Stimulated activated CD8-positive, alpha-beta memory T cell treated with anti-CD3 and anti-CD28 coated beads, Interleukin-12 subunit alpha, Interleukin-12 subunit beta, amount 100 ng/mL, for 1 hour (primary cell): ENCODE measurements at places on chromosomes 13 and 19.

DNA sequence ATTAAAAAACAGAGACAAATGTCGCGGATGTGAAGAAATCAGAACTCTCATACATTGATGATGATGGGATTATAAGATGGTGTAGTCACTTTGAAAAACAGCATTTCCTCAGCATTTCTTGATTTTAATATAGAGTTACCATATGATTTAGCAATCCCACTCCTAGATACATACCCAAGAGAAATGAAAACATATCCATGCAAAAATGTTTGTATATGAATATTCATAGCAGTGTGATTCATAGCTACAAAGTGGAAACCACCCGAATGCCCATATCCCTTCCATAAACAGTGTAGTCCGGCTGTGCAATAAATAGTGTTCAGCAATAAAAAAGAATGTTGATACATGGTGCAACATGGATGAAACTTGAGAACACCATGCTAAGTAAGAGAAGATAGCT is 44.6 kb downstream of the DPY19L3 start:
- no peak for DNase-seq

DNA sequence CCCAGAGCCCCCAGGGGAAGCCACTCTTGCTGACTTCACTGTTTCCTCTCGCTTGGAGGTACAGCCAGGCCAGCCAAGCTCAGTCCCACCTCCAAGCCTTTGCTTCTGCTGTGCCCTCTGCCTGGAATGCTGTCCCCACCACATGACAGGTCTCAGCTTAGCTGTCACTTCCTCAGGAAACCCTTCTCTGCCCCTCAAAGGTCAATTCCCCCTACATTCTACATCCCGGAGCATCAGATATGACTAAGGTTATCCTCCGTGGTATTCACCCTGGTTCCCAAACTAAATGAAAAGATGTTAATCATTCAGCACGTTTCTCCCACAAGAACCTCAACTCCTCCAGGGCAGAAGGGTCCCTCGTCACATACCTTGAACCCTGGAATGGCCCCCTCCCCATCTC is 53.5 kb downstream of the PTPRS start:
- DNase-seq: no peak

DNA sequence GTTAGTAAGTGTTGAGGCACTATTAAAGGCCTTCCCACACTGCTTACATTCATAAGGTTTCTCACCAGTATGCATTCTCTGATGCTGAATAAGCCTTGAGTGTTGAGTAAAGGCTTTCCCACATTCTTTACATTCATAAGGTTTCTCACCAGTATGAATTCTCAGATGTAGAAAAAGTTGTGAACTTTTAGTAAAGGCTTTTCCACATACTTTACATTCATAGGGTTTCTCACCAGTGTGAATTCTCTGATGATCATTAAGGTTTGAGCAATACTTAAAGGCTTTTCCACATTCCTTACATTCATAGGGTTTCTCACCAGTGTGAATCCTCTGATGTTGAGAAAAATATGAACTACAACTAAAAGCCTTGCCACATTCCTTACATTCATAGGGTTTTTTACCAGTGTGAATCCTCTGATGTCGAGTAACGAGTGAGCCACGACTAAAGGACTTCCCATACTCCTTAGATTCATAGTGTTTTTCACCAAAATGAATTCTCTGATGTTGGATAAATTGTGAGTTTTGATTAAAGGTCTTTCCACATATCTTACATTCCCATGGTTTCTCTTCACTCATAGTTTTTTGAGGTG is 24.2 kb downstream of the ZNF829 start:
- no peak for DNase-seq

DNA sequence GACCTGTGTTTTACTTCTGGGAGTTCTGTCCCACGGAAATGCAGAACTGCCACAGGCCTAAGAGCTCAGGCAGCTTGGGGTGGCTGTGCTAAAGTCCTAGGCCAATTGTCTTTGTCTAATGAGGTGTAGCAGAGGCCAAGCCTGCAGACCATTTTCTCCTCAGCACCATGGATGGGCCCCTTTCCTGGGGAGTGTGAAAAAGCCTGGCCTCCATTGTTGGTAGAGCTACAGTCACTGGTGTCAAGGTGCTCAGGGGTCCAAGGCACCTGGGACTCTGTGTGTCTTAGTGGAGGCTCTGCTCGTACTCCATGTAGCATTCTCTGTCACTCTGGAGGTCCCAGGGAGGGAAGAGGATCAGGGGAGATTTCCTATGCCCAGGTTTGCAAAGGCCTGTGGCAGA is 329.6 kb downstream of the SLITRK5 start:
- DNase-seq: no peak

- DNase-seq: no peak
Measured at GRCh38 chr19:33197591-33198000, 3.5 kb downstream of the LRP3 start.

DNA sequence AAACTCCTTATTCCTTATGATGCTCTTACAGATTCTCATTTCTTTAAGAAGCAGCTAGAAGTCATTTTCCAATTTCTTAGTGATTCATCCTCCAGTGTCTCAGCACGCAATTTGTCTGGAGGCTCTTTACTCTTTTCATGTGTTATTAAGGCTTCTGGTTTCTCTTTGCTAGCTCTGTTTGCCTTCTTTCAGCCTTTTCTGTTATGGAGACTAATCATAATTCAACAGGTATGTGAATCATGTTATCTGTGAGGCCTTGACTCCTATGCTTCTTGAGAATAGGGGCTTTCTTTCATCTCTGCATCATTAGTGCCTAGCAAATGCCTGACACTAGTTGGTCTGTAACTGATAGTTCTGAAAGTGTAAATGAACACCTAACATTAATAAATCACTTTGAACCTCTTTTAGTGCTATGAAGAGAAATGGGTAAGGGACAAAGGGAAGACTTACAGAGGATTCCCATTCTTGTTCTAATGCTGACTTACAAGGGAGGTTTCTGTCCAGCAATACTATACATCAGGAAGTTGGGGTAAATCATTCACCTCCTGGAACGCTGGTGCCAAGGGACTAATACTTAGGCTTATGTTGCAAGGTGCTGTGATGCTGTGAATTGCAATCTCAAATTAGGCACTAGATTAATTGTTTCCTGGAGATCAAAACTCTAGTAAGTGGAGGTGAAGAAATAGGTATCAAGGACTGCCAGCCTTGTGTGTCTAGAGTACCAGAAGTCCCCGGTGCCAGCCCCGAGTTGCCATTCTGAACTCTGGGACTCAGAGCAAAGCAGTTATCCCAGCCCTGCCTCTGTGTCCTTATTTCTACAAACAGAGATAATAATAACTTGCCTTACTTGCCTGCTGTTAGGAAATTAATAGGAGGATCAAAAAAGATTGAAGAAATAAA is 265.6 kb downstream of the DCLK1 start:
- no peak for DNase-seq

- no peak for DNase-seq
Measured at GRCh38 chr19:45451131-45451849, 16.5 kb upstream of the FOSB start.

- no peak for DNase-seq
Measured at GRCh38 chr13:36072152-36072935, 58.8 kb downstream of the DCLK1 start.

GRCh38 chr19:32870981-32871451 is 1.4 kb upstream of the SLC7A9 start:
- DNase-seq: no peak

GRCh38 chr19:3712663-3713611 is 4.8 kb downstream of the TJP3 start:
- no peak for DNase-seq

- no peak for DNase-seq
Measured at GRCh38 chr13:99507986-99508385, 6.7 kb downstream of the TM9SF2 start.

DNA sequence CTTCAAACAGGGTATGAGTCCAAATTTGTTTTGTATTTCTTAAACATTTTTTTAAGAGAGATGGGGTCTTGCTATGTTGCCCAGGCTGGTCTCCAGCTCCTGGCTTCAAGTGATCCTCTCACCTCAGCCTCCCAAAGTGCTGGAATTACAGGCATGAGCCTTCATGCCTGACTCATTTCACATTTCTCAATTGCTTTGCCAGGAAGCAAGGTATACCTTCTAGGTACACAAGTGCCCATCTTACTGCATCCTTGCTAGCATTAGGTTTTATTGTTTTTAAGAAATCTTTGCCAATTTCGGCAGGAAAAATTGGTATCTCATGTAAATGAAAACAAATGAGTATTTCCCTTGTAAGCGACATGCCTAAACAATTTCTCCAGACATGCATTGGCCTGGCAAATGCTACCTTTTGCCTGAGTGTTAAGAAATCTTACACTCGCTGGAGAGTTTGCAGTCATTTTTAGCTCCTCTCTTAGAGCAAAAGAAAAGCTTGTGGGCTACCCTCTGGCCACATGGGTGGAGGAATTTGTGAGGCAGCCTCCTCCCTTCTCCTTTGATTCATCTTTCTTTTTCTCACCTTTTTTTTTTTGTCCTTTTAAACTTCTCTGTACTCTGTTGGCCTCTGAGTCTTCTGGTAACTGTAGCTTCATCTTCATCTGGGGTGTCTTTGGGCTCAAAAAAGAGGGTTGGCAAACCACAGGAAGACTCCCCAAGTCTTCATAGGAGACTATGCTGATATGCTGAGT is 33.0 kb downstream of the ACTL9 start:
- DNase-seq: no peak

DNA sequence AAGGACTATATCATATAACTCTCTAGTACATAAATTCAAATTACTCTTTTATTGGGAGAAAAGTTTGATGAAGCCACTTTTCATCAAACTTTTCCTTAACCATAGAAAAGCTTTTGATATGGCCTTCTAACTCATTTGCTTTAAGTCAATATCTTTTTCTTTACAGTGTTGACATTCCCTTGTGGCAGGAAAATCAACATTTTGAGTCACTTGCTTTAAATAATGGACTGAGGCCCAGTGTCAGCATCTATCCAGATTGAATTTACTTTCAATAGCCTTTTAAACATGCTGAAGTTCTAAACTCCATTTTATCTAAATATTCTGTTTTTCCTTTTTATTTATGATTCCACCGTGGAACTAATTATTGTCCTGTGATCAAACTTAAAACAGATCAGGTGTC is 62.7 kb downstream of the PCDH9 start:
- DNase-seq: no peak

DNA sequence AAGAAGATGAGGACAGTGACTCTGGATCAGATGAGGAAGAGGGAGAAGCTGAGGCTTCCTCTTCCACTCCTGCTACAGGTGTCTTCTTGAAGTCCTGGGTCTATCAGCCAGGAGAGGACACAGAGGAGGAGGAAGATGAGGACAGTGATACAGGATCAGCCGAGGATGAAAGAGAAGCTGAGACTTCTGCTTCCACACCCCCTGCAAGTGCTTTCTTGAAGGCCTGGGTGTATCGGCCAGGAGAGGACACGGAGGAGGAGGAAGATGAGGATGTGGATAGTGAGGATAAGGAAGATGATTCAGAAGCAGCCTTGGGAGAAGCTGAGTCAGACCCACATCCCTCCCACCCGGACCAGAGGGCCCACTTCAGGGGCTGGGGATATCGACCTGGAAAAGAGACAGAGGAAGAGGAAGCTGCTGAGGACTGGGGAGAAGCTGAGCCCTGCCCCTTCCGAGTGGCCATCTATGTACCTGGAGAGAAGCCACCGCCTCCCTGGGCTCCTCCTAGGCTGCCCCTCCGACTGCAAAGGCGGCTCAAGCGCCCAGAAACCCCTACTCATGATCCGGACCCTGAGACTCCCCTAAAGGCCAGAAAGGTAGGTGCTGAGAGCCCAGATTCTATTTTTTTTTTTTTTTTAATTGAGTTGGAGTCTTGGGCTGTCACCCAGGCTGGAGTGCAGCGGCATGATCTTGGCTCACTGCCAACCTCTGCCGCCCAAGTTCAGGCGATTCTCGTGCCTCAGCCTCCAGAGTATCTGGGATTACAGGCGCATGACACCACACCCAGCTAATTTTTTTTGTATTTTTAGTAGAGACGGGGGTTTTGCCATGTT is 2.3 kb downstream of the PPP1R15A start:
- no peak for DNase-seq

DNA sequence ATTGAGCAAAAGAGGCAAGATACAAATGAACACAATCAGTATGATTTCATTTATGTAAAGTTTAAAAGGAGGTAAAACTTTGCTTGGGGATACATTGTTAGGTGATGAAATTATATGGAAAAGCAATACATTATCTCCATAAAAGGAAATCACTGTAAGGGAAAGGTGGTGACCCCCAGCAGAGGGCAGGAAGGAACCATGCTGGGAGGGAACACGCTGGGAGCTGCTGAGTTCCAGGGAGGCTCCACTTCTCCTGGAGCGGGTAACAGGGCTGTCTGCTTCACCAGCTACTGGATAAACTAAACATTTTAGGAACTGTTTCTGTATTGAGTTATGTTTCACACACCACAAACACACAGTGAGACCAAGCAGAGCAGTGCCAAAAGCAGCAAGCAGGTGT is 91.2 kb downstream of the KATNAL1 start:
- no peak for DNase-seq

DNA sequence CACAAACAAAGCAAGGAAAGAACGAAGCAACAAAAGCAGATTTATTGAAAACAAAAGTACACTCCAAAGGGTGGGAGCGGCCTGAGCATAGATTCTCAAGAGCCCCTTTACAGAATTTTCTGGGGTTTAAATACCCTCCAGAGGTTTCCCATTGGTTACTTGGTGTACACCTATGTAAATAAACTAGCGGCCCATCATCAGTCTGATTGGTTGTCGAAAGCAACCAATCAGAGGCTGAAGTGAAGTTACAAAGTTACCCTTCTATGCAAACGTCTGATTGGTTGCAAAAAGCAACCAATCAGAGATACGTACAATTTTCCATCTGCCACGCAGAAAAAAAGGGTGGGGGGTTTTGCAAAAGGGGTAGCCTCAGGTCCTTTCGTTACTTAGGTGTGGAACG is 96.3 kb upstream of the UBAC2 start:
- DNase-seq: no peak

DNA sequence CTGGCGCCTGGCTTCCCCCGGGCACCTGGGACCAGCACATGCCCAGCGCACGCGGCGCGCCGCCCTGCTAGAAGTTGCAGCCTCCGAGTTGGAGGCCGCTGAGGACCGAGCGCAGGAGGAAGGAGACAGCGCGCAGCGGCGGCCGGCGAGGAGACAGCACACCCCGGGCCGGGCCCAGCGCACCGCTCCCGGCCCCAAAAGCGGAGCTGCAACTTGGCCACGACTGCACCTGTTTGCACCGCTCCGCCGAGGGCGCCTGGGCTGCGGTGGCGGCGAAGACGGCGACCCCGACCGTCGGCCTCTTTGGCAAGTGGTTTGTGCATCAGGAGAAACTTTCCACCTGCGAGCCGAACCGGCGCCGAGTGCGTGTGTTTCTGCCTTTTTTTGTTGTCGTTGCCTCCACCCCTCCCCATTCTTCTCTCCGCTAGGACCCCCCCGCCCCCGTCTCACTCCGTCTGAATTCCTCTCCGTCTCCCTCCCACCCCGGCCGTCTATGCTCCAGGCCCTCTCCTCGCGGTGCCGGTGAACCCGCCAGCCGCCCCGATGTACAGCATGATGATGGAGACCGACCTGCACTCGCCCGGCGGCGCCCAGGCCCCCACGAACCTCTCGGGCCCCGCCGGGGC is at the start of gene SOX1:
SOX1 (plus strand) TSS at position 34 of the 626 bp plus-strand sequence; CDS start at position 544, 510 bp downstream.
- no peak for DNase-seq

GRCh38 chr13:23637829-23638228 is 67.6 kb downstream of the TNFRSF19 start:
- no peak for DNase-seq
